ENCODE measurements at places on chromosomes 7 and 10.

- no peak for DNase-seq
Observed at GRCh38 chr10:22319547-22319979, 1.3 kb upstream of the BMI1 start.

DNA sequence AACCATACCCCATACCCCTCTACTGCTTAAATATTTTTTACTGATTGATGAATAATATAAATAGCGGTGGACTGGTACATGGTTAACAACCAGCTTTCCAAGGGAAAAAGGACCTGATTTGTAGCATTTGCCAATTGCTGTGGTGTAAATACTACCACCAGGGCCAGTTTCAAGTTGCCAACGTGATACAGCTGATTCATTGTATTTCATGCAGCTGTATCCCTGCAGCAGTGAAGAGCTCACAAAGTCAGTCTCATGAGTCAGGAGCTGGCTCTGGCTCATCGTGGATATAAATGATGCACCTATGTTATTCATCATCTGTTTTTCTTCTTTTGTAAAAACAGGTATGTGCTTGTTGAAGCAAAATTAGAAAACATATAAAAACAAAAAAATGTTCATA lies 15.2 kb downstream of the CALML5 start:
- no peak for DNase-seq

GRCh38 chr7:19972876-19973275 lies 199.5 kb upstream of the TMEM196 start:
- no peak for DNase-seq

GRCh38 chr10:69515699-69516259 lies 57.4 kb downstream of the NEUROG3 start:
- no peak for DNase-seq

GRCh38 chr7:49721441-49721840 lies 52.0 kb upstream of the VWC2 start:
- DNase-seq, result no peak

DNA sequence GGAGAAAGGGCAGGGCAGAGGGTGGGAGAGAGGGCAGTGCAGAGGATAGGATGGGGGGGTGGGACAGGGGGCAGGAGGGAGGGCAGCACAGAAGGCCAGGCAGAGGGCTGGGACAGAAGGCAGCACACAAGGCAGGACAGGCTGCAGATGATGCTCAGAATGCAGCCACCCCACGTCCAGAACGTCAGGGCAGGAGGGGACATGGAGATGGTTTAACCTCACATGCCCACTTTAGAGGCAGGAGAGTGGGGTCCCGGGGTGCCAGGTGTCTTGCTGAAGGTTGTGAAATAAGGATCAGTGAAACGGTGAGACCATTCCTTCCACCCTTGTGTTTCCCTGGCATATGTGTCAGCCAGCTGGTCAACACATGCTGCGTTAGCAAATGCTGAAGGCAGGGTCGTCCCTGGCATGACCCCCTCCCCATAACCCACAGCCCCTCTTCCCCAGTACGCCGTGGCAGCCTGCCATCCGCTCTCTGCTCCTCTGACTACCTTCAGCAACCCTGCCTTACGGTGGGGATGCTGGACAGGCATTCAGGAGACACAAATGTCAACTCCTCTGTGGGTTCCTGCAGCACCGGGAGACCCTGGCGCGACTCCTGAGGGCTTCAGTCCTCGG lies 592.1 kb downstream of the DNAJB6 start:
- no peak for DNase-seq

DNA sequence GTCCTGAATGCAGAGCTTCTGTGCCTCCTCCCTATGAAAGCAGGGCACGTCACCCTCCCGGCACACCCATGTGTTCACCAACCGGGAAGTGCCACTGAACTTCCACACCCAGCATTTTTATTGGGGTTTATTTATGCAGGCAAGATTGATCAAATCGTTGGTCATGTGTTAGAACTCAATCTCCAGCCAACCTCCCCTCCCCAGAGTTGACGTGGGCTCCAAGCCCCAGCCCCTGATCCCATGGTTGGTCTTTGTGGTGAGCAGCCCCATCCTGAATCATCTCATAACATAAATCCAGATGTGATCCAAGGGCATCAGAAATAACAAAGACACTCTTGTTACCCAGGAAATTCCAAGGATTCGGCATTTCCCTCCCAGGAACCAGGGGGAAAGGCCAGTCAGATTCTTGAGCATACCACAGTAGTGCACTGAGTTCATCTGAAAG lies 151.2 kb downstream of the TPST1 start:
- no peak for DNase-seq

- no peak for DNase-seq
Observed at GRCh38 chr10:110600487-110601101, 33.1 kb downstream of the SMC3 start.

- DNase-seq, result no peak
Observed at GRCh38 chr10:130016993-130017630, 53.0 kb upstream of the EBF3 start.

DNA sequence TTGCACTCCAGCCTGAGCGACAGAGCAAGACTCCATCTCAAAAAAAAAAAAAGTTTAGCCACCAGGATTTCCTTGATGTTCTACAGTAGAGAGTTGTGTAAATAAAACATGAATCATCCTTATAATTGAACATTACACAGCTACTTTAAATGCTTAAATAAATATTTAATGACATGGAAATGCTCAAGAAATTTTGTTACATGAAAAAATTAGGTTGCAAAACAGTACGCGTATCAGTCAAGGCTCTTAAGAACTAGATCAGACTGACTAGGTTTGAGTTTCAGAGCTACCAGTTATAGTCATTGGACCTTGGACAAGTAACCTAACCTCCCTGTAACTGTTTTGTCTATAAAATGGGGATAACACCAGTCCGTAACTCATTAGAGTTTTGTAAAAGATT lies 38.7 kb upstream of the GSAP start:
- DNase-seq, result no peak

- DNase-seq, result no peak
Observed at GRCh38 chr10:29273478-29273877, 15.4 kb upstream of the LYZL1 start.

GRCh38 chr10:124249196-124249595 lies 155.8 kb upstream of the CHST15 start:
- DNase-seq, result no peak

DNA sequence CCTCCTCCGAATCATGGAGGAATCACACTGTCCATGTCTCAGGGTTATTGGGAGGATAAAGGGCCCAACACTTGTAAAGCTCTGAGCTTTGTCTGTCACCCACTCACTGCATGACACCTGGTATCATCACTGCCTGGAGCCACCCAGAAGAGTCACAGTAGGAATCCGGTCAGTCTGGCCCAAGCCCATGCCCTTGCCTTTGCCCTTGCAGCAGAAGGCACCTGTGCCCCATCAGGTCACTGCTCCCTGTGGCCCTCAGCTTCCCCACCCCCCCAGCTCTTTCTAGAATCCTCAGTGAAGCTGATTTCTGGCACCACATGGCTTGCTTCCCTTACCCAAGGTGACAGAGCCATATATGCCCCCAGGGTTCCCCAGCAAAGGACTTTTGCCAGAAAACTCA lies 14.4 kb downstream of the LDB3 start:
- no peak for DNase-seq

GRCh38 chr10:5343092-5343491 lies 21.7 kb upstream of the UCN3 start:
- no peak for DNase-seq

- no peak for DNase-seq
Observed at GRCh38 chr10:88318803-88319202, 264.3 kb downstream of the RNLS start.

GRCh38 chr7:135151132-135151531 lies 3.3 kb downstream of the TMEM140 start:
- no peak for DNase-seq

DNA sequence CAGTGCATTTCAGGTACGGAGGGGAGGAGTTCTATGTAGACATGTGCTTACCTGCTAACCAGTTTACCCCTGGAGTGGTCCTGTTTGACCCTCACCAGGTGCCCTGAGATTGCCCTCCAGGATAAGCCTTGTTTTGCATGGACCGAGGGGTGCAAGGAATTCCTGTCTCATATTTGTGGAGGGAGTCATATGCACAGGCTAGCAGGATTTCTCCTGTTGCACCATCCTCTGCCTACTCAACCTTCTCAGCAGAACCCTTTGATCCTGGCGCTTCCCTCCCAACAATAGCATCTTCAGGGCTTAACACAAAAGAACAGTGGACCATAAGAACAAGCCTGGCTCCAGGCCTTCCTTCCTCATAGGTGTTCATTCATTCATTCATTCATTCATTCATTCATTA lies 7.2 kb downstream of the TRPV6 start:
- DNase-seq, result no peak

- DNase-seq, result no peak
Observed at GRCh38 chr7:135692055-135692454, 29.7 kb downstream of the STMP1 start.

DNA sequence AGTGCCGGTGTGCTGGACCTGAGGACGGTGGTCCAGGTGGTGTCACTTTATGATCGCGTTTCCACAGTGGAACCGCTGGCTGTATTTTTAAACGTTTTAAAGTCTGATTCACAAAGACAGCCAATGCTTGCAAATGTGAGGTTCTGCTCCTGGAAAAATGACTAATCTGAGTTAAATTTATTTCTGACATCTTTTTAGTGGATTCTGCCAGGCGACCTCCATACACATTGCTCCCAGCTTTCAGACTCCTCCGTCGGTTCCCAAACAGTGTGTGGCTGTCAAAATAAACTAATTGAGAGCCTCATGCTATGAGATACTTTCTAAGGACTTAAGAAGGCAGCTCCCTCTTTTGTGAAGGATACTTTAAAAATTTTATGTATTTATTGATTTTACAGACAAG lies 12.7 kb upstream of the TTYH3 start:
- no peak for DNase-seq

DNA sequence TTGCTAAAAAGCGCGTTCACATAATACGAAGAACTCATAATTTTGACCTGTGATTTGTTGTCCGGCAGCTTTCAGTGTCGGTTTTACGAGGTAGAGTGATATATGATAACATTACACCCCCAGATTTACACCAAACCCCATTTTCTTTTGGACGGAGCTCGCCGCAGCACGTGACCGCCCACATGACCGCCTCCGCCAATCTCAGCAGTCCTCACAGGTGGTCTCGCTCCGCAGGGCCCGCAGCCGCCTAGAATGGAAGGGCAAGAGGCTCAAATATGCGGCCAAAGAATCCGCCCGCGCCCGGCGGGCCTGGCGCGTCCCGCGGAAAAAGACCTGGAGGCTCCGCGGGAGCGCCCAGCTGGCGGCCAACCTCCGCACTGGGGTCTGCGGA lies at the start of gene HOXA7:
TSS of gene HOXA7 (minus strand) at position 168 of the 391 bp plus-strand sequence. CDS start at position 38, 130 bp downstream.
- no peak for DNase-seq

- DNase-seq, result no peak
Observed at GRCh38 chr7:94540428-94540827, 30.8 kb downstream of the CASD1 start.

DNA sequence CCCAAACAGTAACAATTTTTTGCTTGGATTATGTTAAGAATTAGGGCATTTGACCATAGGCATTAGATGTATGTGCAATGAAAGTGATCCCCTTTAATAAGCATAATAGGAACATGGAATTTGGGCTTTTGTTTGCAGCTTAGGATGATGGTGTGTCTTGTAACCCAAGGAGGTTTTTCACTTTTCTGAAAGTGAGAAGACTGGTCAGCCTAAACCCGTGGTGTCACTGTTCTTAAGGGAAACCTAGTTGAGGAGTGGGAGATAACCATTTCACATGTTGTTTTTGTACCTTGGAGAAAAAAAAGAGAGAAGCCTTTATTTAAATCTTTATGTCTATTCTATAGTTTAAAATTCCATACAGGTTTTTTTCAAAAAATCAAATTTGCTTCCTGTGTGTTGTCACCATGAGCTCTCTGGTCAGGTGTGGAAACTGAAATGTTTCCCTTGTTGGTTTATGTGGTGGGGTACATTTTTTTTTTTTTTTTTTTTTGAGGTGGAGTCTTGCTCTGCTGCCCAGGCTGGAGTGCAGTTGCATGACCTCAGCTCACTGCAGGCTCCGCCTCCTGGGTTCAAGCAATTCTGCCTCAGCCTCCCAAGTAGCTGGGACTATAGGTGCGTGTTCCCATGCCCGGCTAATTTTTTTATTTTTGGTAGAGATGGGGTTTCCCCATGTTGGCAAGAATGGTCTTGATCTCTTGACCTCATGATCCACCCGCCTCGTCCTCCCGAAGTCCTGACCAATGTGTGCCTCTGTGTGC lies 7.7 kb downstream of the CCM2 start:
- DNase-seq, result no peak

- no peak for DNase-seq
Observed at GRCh38 chr10:20737107-20737506, 160.0 kb downstream of the NEBL start.

DNA sequence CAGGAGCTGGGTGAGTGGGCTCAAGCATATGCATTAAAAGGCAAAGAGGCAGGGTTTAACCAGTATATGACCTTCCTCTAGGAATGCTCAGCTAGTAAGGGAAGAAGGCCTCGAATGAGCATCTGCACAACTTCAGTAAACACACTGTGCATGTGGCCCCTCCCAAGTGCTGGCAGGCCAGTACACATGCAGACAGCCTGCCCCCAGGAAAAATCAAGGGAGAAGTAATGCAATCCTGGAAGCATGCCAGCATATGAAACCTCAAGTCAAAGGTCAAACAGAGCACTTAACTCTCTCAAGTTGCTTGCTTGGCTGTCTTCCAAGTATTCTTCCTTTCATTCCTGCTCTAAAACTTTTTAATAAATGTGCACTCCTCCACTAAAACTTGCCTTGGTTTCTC lies 208.4 kb downstream of the ACTR3B start:
- no peak for DNase-seq
